ENCODE measurements at places on chromosomes 6 and 20.

DNA sequence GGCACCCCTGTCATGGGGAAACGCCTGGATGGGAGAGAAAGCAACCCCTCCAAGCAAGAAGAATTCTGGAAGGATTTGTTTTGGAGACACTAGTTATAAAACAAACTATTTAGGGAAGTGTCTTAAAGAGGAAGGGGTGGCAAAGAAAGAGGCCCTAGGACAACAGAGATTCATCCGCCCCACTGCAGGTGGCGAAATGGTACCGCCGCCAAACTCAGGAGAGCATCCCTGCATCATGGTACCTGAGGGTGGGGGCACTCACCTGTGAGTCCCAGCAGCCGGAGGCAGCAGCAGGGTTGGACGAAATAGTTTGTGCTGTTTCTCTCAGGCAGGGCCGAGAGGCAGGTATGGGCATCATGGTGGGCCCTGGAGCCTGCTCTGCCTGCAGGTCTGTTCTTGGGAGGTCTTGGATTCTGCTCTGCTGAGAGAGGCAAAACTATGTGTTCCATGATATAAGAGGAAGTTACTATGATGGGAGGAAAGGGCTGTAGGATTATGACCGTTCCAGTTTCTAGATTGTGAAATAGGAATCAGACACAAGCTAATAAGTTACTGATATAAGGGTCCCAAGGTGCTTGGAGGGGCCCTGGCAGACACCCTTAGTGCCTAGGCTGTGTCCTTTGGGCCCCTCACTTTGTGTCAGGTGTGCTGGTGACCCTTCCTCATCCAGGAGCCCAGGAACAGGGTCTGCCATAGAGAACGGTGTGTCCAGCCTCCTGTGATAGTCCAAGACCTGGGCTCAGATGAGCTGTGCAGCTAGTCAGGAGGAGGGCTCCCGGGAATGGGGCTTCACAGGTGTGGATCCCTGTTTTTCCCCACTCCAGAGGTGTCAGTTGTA, 20.4 kb downstream of the SIRPD start:
- no peak for DNase-seq

- DNase-seq = no peak
These were observed 589.9 kb upstream of the SLC35B3 start for GRCh38 chr6:9025228-9025627.

- no peak for DNase-seq
These were observed 612.3 kb downstream of the UTRN start for GRCh38 chr6:144897441-144897921.

DNA sequence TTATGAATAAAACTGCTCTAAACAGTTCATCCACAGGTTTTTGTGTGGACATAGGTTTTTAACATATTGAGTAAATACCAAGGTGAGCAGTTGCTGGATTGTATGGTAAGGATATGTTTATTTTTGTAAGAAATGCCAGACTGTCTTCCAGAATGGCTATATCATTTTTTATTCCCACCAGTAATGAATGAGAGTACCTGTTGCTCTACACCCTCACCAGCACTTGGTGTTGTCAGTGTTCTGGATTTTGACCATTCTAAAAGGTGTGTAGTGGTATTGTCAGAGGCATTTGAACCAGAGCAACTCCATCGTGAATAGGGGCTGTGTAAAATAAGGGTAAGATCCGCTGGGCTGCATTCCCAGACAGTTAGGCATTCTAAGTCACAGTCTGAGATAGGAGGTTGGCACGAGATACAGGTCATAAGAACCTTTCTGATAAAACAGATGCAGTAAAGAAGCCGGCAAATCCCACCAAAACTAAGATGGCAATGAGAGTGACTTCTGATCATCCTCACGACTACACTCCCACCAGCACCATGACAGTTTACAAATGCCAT, 12.9 kb upstream of the NT5E start:
- no peak for DNase-seq

All from activated T-cell treated with anti-CD3 and anti-CD28 coated beads, Interleukin-2, amount 50 U/mL, for 1 hour (primary cell).